ENCODE measurements at places on chromosomes 5 and 9.
A peak's percentile ranks its signal among the peaks of the same experiment; 100 is the strongest.

- no peak for DNase-seq
Measured at GRCh38 chr5:18329328-18329727, 695.1 kb downstream of the TAF11L14 start.

DNA sequence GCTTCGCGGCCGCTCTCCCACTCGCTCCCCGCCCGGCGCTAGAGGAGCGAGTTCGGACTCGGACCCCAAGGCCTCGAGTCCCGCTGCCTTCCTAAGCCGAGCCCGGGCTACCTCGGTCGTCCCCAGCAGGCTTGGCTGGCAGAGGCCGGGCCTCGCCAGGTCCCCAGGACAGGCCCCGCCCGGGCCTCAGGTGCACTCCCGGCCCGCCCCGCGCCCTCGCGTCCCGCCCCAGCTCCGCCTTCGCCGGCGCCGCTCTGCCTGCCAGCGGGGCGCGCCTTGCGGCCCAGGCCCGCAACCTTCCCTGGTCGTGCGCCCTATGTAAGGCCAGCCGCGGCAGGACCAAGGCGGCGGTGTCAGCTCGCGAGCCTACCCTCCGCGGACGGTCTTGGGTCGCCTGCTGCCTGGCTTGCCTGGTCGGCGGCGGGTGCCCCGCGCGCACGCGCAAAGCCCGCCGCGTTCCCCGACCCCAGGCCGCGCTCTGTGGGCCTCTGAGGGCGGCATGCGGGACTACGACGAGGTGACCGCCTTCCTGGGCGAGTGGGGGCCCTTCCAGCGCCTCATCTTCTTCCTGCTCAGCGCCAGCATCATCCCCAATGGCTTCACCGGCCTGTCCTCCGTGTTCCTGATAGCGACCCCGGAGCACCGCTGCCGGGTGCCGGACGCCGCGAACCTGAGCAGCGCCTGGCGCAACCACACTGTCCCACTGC lies at the start of gene SLC22A5:
Gene SLC22A5 (plus strand): TSS at position 237 of the 707 bp plus-strand sequence. CDS start 263 bp downstream, at position 500.
- DNase-seq, result peak; percentile 72

DNA sequence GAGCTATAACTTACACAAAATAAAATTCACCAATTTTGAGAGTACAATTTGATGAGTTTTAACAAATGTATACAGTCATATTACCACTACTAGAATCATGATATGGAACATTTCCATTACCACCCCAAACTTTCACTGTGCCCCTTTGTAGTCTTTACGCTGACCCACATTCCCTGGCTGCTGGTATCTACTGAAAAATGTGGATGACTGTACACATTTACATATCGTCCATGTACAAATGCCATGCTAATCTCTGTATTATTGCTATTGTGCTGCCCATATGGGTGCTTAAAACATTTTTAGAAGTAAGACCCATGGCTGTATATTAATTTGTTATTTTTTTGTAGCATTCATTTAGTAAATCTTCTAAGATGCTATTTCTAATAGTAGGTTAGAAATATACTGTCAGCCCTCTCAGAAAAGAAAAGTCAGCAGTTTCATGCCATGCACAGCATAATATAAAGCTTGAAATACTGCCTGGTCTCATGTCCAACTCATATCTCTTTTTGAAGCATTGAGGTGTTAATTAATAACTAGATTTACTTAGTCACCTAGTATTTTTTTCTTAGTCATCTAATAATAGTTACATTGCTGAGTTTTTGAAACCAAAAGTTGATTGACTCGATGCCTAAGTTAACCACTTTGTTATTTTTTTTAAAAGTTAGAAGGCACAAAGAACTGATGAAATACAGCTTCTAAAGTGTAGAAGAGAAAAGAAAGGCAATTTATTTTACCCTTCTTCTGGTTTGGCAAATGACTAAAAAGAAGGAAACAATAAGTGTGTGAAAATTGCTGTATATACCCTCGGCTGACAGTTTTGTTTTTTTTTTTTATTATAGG lies 188.3 kb upstream of the MEF2C start:
- no peak for DNase-seq

- DNase-seq, result peak; percentile 11
Measured at GRCh38 chr5:122586351-122586750, 188.5 kb upstream of the SNX2 start.

DNA sequence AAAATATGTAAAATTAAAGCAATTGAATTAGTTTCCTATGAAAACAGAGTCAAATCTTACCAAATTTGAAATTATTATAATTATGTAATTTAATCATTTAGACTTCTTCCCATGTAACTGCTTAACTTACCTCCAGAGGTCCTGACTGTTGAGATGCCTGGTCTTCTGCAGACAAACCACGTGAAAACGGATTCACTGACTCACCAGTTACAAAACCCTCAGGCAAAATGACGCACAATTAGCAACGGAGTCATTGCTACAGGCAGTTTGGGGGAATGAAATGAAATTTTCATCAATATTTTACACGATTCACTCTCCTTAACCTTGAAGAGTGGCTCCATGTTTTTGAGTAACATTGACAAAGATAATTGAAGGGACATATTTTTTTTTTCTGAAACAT lies 460.8 kb downstream of the MTRR start:
- no peak for DNase-seq

GRCh38 chr5:126826619-126827215 lies 49.8 kb downstream of the LMNB1 start:
- no peak for DNase-seq

All from MG63 (cell line).